ENCODE measurements at places on chromosomes 7 and 10. TPM values are rescaled to one million over a fixed set of nuclear protein-coding genes. Genes with fewer than 3 reads are reported as not detected.

DNA sequence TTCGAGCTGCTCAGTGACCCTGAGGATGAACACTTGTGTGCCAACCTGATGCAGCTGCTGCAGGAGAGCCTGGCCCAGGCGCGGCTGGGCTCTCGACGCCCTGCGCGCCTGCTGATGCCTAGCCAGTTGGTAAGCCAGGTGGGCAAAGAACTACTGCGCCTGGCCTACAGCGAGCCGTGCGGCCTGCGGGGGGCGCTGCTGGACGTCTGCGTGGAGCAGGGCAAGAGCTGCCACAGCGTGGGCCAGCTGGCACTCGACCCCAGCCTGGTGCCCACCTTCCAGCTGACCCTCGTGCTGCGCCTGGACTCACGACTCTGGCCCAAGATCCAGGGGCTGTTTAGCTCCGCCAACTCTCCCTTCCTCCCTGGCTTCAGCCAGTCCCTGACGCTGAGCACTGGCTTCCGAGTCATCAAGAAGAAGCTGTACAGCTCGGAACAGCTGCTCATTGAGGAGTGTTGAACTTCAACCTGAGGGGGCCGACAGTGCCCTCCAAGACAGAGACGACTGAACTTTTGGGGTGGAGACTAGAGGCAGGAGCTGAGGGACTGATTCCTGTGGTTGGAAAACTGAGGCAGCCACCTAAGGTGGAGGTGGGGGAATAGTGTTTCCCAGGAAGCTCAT is 1.1 kb downstream of the DDIT4 start:
- DNase-seq: no peak

GRCh38 chr10:129958148-129958628 is 5.9 kb downstream of the EBF3 start:
- no peak for DNase-seq

Gene EPHA1
- 0.09 TPM for polyA plus RNA-seq

DNA sequence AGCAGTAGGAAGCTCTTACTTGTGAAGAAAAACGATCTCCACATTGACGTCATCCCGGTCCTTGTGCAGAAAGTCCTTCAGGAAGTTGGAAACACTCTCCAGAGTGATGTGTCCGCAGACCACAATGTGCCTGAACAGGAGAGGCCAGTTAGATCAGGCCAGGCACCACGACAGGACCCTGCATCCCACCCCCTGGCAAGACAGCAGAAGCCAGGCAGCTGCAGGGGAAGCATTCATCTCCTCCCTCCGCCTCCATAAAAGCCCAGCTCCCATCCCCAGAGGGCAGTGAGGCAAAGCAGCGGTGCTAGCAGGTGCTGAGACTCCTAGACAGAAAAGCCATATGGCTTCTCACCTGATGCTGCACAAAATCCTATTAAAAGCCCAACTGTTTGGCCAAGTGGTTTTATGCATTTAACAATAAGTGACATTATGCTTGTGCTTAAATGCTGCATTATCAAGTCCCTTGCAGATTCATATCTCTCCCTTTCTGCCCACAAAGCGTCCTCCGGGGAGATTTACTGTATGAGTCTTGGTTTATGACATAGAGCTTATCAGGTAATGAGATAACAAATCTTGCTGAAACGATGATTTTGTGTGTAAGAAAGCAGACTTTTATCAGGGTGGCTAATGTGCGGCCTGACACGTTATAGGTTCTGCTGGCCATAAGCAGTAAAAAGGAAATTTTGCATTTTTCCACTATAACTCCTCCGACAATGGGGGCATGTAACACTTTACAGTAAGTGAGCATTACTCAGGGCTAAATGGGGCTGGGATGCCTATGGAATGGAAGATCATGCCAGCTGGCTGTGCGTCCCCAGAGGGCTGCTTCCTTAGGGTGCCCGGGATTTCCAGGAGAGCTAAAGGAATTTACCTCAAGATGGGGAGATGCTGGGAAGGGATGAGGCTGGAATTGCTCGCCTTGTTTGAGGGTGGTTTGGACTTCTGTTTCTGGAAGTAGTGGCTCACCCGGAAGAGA is 546.9 kb downstream of the KCNMA1 start:
- DNase-seq: no peak

DNA sequence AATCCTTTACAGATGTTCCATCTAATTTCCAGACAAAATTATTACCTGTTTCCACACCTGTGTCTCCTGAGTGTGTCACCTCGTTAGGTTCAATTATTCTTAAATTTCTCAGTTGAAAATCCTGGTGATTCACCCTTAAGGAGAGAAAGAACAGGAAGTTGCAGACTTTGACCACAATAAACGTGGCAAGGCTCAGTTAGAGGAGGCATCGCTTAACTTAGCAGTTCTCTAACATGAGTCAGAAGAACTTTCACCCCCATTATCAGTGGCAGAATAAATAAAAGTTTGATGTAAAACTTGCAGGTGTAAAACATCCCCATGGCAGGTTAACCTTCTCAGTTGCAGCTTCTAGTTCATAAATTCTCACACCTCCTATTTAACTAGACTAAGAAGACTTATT is 8.3 kb downstream of the XPNPEP1 start:
- DNase-seq: peak; percentile 79

GRCh38 chr7:40447345-40447744 is 312.5 kb downstream of the SUGCT start:
- no peak for DNase-seq

DNA sequence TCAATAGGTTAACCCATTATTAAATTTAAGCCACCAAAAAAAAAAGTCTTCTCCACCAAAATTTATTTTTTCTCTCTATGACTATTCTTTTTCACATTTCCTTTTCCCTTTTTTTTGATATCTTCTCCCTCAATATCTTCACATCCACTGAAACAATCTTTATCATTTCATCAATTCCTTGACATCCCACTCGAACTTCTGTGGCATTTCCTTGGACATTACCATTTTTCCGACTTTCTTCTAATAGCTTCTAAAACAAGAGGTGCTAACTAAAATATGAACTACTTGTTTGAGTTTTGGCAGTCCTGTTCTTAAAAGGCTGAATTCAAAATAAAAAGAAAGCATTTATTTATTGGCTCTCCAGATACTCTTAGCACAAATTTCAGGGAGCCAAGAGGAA is 684 bp upstream of the CTNNA3 start:
- no peak for DNase-seq

DNA sequence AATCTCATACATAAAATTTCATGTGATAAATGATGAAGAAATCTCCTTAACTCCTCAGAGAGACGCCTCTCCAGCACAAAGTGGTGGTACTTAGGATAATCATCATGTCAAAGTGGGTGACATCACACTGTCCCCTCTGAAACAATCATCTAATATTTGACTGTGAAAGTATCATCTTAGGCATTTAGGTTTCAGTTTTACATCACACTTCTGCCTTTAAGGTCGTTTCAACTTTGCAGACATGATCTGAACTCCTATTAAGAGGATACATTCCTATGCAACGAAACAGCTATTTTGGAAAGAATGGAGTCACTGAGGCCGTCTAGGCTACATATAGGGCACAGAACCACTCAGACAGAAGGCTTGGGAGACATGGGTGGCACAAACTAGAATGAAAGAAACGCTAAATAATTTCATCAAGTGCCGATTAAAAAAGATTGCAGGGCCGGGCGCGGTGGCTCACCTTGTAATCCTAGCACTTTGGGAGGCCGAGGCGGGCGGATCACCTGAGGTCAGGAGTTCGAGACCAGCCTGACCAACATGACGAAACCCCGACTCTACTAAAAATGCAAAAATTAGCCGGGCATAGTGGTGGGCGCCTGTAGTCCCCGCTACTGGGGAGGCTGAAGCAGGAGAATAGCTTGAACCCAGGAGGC is 2.0 kb downstream of the VOPP1 start:
- no peak for DNase-seq
